ENCODE measurements at places on chromosomes 13 and 19.

- DNase-seq = no peak
Observed at GRCh38 chr19:37914908-37915307, 7.9 kb downstream of the SIPA1L3 start.

DNA sequence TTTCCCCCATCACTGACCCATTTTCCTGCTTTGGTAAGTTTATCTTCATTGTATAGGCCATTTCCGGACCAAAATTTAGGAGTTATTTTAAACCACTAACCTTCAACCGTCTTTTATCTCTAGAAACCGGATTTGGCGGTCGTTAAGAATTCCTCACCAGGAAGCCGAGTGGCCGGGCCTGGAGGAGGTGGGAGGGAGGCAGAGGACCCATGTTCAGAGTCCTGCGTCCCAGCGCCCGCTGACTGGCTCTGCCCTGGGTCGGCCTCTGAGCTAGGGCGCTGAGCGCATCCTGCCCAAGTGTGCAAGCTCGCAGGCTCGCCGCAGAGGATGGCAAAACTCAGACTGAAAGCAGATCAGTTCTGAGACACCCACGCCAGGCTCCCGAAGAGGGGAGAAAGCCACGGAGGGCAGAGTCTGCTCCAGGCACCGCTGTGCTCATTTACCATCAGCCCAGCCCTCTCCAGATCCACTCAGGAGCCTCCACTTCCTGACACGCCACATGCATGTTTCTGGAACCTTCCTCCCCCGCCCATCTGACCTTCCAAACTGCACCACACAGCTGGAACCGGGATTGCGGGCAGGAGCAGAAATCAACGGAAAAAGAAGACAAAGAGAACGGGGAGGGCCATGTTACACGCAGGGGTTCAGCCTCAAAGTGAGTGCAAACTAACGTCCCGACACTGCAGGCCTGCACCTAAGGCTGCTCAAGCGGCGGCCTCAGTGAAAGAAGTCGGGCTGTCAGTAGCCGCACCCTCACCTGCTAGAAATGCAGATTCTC lies 8.3 kb downstream of the COL4A1 start:
- DNase-seq = no peak

DNA sequence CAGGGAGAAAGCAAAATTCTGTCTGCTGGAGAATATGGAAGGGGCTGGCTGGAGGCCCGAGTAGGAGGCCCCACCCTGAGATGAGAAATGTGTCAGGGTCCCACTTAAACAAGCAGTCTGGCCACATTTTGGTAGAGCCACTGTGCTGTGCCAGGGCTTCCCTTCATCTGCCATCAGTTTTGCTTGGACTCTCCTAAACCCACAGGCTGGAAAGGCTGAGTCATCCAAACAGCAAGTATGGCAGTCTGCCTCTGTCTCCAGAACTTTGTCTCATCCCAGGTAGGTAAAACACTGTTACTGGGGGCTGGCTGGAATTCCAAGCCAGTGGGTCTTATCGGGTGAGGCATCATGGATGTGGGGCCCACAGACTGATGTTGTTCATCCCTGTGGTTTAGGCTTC lies 1390.6 kb downstream of the UQCRFS1 start:
- DNase-seq = no peak

- no peak for DNase-seq
Observed at GRCh38 chr13:97935071-97935470, 18.4 kb upstream of the IPO5 start.

- DNase-seq = no peak
Observed at GRCh38 chr19:53971673-53972072, 8.9 kb downstream of the CACNG8 start.

DNA sequence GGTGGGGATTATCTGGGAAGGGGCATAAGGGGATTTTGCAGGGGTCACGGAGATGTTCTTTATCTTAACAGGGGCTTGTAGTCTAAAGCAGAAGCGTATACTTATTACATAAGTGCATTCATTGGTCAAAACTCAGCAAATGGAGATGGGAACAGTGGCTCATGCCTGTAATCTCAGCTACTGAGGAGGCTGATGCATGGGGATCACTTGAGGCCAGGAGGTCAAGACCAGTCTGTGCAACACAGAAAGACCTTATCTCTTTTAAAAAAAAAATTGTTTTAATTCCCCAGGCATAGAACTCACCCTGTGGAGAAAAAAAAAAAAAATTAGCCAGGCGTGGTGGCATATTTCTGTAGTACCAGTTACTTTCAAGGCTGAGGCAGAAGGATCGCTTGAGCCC lies 18.9 kb downstream of the FAM187B start:
- DNase-seq = no peak

GRCh38 chr13:39955560-39955959 lies 300.1 kb downstream of the COG6 start:
- DNase-seq = no peak

GRCh38 chr19:17482877-17483604 lies 12.7 kb downstream of the SLC27A1 start:
- no peak for DNase-seq

- no peak for DNase-seq
Observed at GRCh38 chr19:41307954-41308449, 2.0 kb upstream of the CCDC97 start.

DNA sequence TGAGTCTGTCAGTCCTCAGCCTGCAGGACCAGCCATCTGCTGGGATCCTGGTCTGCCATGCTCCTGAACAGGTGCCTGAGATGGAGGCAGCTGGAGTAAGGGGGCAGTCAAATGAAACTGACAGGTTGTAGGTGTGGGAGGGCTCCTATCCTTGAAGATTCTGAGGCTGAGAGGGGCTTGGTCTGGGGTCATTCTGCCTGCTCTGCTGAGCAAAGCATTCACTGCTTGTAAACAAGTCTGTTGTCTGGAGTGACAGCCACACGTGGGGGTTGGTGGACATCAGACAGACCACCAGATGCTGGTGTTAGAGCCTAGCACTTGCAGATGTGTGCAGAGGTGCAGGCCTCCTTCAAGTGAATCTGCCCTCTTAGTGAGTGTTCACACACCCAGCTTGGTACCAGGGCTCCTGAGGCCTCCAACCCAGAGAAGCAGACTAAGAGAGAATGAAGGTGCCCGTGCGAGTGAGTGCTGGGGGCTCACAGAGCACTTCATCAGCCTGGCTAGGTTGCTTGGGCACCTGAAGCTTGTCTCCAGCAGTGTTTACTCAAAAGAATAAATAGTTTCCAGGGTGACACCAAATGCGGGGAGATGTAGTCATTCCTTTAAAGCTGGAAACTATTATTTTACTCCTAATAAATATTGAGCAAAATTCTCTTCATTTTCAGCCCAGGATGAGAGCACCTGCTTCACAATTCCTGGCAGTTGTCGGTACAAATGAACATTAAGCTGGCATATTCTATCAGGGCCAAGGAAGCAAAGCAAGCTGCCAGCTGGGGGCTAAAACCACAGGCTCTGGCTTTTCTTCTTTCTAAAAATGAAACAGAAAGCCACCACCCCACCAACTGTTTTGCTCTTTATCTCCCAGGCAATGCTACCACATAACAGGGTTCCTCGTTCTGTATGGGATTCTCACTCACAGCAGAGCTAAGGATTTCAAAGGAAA lies 82.3 kb downstream of the RNASEH2B start:
- no peak for DNase-seq

DNA sequence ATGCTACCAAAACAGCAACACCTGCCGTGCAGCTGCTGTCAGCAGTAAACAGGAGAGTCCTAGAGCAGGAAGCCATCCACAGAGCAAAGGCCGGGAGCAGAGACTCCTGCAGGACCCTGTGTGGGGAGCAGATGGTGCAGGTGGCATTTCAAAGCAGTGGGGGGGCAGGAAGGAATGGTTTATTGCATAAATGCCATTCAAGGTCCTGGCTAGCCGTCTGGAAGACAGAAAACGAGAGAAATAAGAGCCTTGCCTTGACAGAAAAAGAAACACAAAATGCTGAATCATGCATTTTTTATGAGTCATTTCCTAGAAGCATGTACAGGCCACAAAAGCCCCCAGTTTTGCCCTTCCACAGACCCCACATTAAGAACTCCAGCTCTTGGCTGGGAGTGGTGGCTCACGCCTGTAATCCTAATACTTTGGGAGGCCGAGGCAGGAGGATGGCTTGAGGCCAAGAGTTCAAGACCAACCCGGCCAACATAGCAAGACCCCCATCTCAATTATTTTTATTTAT lies 5.4 kb downstream of the RSPH6A start:
- no peak for DNase-seq

GRCh38 chr13:96780105-96780504 lies 214.2 kb downstream of the OXGR1 start:
- DNase-seq = no peak

DNA sequence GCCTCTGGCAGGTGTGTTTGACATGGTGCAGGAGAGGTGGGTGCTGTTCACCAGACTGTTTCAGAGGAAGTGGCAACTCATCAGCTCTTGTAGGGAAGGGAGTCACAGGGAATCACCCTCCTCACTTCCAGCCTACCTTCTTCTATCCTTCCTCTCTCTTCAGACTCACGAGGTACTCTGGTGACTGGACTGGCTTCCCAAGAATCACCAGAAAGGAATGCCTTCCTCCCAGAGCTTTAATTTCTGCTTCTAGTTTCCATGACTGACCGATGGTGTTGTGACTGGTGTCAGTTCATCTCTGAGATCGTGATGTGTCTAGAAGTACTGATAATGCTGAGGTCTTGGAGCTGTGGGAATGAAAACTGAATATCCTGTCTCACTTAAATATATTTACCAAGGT lies 247.3 kb downstream of the KCTD12 start:
- no peak for DNase-seq

- DNase-seq = no peak
Observed at GRCh38 chr13:91311491-91311890, 36.0 kb upstream of the MIR17HG start.

DNA sequence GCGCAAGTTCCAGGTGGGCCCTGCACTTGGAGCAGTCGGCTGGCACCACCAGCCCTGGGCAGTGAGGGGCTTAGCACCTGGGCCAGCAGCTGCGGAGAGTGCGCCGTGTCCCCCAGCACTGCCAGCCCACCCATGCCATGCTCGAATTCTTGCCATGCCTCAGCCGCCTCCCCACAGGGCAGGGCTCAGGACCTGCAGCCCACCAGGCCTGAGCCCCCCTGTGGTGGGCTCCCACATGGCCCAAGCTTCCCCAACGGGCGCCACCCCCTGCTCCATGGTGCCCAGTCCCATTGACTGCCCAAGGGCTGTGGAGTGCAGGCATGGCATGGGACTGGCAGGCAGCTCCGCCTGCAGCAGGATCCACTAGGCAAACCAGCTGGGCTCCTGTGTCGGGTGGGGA lies 9.4 kb upstream of the ZNF426 start:
- DNase-seq = no peak

DNA sequence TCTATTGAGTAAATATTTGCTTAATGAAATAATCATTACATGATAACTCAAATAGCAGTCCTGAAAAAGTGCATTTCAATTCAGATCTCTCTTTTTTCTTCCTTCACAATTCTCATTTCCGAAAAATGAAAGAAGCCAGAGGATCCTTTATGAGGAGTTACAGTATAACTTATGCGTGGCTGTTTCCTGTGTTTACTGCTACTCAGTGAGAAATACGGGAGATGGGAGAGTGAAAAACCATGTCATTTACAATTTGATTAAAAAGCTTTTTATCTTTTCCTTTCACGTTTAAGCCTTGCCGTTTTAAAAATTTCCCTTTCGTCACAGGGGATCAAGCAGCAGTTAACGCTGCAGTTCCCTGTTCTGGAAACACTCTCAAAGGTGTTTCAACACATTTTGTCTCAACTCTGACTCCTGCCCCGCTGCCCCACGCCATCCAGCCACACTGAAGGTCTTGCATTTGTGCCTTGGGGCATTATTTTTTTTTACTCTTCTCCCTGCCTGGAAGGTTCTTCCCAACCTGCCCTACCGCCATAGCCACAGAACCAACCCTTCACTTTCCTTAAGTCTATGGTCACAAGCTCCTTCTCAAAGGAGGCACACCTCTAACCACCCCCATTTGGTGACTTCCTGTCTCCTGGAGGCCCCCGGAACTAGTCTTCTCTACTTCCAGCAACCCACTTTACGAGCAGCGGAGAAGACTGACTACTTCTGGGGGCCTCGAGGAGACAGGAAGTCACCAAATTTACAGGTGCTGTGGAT lies 17.0 kb downstream of the KL start:
- no peak for DNase-seq

DNA sequence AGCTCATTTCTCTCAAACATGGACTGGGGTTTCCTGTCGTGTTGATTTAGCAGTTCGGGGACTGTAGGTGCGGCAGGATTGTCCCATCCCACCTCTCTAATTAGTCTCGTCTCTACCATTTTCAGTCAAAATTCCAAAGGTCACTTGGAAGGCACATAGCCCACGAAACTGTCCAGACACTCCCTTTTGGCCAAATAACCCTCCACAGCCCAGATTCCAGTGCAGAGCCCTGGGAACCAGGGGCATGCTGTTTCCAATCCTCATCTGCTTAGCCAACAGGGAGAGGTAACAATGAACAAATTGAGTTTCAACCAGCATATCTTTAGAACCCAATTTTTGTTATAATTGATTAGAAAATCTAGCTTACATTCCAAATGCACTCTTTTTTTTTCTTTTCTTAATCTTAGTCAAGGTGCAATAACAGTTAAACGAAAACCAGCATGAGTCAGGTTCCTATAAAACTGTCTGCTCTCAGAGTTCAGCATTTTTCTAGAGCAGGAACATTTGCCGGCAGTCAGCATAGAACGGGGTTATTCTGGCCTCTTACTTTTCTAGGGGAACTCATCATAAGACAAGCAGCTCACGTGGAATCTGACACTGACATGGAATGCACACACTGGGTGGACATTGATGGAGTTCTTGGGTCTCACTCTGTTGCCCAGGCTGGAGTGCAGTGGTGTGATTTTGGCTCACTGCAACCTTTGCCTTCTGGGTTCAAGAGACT lies 14.4 kb upstream of the CEBPA start:
- no peak for DNase-seq

DNA sequence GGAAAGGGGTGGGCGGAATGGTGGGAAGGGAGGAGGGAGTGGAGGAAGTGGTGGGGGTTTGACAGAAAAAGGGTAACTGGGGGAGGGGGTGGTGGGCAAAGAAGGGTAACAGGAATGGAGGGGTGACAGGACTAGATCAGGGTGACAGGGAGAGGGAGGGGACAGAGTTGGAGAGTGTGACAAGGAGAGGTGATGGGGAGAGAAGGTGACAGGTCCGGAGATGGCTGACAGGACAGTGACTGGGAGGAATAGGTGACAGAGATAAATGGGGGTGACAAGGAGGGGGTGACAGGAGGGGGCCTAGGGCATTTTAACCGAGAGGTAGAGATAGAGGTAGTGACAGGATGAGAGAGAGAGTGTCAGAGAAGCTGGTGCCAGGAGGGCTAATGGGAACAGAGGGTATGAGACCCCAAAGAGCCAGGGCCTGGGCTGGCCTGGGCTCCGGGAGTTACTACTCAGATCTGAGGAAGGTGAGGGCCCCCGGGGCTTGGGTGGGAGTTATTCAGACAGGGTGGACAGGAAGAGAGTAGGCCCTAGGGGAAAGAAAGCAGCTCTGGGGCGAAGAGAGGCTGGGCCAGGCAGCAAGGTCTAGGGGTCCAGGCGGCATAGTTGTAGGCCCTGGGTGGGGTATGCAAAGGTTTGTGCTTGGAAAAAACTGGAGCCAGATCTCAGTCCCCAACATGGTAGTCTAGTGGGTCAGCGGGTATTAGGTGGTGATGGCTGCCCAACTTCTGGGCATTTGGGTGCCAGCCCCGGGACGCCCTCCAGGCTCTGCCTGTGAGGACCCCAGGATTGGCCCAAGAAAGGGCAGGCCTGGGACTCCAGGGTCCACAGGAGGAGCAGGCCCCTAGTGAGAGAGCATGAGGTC lies 660 bp downstream of the CIC start:
- DNase-seq = no peak
